ENCODE measurements at places on chromosomes 1 and 21.

DNA sequence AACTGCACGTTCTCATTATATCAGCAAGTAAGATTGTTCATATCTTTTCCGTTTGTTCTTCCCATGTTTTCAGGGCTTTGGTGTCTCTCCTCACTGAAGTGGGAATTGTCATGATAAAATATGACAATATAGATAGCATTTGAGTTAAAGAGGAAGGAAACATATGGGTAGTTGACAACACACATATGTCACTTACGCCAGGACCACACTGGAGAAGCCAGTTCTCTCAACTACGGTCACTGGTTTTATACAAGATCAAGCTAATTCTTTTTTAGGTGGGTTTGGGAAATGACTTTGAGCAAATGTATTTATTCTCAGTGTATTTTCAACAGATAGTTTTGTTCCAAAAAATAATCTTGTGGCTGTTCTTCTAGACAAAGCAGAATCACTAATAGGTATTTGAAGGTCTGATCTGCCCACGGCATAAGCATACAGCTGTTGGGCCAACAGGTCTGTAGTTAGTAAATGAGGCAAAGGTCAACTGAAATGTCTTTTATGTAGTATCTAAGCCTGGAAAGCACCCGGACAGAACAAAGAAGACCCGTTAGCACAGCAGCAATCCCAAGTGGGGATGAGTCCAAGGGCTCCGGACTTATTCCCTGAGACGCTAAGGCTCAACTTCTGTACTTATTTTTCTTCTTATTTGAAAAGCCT is 433.6 kb upstream of the ZP4 start:
- DNase-seq: no peak

DNA sequence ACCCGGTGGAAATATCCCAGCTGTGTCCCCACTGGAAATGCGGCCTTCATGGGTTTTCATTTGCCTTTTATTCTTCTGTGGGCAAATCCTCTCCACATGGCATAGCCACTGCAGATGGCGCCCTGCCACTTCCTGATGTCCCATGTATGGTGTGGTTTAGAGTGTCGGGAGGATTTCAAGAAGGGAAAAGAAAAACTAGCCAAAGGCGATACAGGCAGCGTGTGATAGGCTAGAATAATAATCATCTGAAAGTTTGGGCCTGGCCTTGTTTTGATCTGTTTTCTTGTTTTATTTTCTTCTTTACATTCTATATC is 123.6 kb downstream of the PEX14 start:
- no peak for DNase-seq

GRCh38 chr1:183019860-183020259 is 3.4 kb upstream of the LAMC1 start:
- no peak for DNase-seq

DNA sequence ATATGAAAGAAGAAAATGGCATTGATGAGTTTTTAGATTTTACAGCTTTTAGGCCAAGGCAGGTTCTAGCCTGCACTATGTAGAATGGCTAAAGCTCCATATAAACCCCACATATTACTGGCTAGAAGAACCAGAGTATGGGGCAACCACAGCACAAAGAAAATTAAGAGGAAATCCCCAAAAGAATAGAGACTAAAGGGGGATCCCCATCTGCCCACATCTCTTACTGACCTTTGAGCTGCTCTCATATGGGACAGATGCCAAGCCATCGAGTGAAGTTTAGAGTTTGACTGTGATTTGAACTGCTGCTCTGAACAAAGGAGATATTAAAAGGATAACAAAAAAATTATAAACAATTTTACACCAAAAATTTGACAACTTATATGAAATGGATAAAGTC is 102.2 kb upstream of the HAO2 start:
- DNase-seq: no peak

- DNase-seq: no peak
Observed at GRCh38 chr1:196407358-196408051, 200.7 kb downstream of the KCNT2 start.

DNA sequence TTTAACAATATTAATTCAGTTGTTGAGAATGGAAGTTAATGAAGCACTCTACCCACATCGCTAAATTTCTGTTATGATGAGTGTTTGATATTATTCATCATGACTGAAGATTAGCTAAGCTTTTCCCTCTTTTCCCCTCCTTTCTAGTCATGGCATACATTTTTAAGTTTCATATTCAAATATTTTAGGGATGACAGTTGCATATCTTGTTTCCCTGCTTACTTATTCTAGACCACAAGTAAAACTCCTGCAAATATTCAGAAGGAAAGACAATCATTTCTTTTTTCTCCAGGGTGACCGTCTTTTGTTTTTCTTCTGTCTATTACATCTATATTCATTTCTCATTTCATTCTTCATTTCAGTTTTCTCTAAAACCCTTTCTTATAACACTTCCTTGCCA is 906.0 kb downstream of the ADGRL2 start:
- DNase-seq: no peak

DNA sequence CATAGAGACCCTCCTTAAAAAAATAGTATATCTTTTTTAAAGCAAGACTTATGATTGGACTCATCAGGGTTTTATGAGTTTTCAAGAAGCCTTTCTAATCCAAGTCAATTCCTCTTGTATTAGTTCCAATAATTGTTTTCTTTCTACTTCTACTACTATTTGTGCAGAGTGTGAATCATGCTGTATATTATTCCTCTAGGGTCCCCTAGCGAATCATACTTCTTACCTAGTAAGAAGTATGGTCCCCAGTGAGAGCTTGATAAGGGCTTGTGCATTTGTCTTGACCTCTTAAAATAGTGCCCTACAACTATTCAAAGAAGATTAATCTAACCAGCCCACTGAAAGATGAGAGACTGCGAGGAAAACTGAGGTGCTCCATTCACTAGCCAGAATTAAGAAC is 715.7 kb upstream of the ZP4 start:
- DNase-seq: no peak

GRCh38 chr1:225655509-225656258 is 2.8 kb upstream of the ENAH start:
- DNase-seq: peak; percentile 93

GRCh38 chr1:8574985-8575384 is 242.5 kb downstream of the RERE start:
- DNase-seq: no peak

DNA sequence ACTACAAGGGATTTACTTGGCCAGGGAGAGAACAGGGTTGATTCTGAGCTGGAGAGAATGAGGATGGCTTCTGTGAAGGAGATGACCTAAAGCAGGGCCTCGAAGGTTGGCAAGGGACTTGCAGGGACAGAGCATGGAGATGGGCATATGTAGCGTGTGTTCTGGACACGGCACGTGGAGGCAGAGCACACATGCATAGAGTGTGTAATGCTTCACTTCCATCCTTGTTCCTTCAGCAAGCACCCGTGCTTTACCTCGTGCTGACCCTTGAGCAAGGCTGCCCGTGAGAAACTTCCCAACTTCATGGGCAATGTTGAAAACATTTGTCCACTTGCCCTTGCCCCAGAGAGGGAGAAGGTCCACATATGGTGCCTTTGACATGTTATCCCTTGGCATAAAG is 33.1 kb downstream of the NFIA start:
- DNase-seq: no peak

- no peak for DNase-seq
Observed at GRCh38 chr21:41432562-41433460, 6.8 kb downstream of the MX1 start.

DNA sequence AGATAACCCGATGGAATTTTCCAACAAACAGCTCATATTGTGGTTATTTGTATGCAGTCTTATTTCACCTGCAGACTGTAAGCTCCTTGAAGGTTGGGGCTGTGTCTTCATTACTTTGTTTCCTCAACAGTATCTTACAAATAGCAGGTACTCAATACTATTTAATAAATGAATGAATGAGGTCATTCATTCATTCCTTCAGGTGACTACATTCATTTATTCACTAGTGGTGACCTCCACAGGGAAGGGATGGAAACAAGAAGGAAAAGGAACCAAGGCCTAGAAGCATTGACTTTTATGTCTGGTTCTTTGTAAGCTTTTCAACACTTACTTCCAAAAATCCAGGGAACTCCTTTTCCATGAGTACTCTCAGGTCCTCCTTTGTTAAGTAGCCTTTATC is 7.9 kb downstream of the S100A10 start:
- no peak for DNase-seq

DNA sequence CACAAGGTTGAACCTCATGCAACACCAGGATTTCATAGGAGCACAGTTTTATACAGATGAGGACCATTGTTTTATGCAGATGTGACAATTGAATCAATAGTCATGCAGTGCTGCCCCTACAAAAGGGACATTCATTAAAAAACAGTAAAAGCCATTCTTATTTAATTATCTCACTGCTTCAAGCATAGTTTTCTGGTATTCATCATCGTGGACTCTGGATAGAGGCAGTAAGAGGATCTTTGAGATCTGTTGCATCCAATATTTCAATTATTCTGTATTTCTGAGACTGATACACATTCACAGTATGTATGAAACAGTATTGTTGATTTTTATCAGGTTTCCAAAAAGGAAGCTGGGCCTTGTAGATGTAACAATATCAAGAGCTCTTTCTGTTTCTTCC is 237.6 kb downstream of the RYR2 start:
- no peak for DNase-seq

GRCh38 chr21:46191257-46191685 is 7.0 kb upstream of the SPATC1L start:
- DNase-seq: peak; percentile 52

DNA sequence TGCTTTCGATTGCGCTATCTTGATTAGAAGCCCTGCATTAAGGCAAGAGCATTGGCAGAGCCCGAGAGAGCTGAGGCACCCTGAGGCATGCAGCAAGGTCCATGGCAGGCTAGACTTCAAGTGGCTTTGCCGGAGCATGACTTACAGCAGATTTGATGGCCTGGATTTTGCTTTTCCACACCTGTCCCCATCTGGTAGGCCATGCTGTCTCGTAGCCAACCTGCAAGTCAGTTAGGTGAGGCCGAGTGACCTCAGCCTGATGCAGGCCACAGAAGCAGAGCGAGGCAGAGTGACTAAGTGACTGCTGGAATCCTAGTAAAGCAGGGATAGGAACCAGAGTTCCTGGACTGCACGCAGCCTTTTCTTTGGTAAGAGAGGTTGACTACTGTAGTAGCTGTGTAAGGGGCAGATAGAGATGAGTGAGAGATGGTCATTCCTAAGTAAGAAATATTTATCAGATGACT is 148.9 kb downstream of the PBX1 start:
- no peak for DNase-seq
